ENCODE measurements at places on chromosomes 5 and 9.

DNA sequence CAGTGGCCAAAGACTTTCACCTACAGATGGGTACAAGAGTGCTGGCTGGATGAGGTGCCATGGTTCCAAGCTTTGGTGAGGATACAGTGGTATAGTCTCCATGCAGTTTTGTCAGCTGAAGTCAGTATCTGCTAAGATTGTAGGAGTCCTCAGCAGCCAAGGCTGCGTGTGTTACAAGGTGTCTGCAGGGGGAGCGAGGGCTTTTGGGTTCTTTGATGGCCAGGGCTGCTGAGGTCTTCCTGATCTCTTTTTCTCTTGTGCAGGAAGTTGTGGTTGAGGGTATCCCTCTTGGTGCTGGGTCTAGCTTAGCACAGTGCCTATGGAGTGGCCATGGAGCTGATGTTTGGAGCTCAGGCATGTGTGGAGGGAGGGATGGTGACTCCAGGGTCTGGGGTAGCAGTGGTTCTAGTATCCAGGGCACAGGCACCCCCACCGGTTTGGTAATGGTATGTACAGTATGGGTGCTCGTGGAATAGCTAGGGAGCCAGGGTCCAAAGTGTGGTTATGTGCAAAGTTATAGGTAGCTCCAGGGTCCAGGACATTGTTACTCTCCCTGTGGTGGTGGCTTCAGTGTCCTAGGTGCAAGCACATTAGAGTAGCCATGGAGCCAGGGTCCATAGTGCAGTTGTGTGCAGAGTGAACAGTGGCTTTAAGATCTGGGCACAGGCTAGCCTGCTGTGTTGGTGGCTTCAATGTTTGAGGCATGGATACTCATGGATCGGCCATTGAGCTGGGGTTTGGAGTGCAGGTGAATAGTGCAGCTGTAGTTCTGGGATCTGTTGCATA, 36.7 kb downstream of the CNTLN start:
- DNase-seq = no peak

DNA sequence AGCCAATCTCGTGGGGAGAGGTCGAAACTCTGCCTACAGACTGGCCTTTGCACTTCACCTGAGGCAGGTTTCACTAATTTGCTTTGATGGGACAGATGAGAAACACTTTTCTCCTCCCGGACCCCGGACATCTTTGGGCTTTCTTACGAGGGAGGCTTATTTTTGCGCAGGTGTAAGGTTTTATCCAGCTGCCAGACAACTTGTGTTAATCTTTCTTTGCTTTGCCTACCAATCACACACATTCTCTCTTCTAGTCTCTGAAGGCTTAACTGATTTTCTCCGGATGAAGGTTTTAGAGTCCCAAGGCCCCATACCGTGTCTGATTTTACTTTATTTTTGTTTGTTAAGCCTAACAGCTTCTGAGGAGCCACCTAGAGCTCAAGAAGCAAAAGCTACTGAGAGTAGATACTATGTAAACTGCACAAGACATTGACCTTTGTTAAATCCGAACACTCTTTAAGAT, 436 bp upstream of the EMB start:
- DNase-seq = no peak

DNA sequence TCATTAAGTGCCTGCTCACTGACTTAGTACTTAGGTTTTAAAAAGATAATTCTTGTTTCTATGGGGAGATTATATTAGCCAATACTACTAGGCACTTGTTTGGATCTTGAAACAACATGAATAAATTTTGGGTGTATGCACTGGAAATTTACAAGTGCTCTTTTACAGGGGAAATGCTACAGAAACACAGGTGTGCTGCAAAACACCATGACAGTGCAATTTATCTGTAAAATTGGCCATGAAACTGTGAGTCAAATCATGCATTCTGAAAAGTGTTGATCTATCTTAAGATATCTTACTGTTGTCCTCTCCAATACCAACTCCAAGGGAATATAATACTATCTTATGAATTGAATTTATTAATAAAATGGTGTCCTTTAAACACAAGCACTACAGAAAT, 12.1 kb upstream of the PCDHB1 start:
- DNase-seq = no peak

GRCh38 chr5:158915216-158915615, 184.5 kb downstream of the EBF1 start:
- DNase-seq = no peak

- DNase-seq = no peak
Observed at GRCh38 chr9:129574911-129575585, 45.9 kb downstream of the C9orf50 start.

DNA sequence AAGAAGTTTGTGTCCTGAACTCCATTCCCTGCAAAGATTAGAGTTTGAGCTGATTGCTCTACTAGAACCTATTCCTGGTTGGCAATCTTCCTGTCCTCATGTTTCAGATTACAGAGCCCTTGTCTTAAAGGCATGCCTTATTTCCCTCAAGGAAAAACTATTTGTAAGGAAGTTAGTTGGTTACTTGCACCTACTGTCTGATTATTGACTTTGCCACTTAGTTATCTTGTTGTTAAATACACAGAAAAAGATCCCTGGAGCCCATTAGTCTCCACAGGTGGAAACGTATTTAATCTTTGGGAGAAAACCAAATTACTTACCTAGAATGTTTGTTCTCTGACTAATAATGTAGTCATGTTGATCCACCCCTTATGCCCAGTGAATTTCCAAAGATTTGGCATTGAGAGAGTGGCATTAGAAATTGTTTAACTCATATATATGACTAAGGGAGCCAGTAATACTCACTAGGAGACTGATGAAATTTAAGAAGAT, 132.3 kb upstream of the ELL2 start:
- DNase-seq = no peak

- DNase-seq = no peak
Observed at GRCh38 chr9:114282507-114282906, 40.4 kb upstream of the ORM1 start.

DNA sequence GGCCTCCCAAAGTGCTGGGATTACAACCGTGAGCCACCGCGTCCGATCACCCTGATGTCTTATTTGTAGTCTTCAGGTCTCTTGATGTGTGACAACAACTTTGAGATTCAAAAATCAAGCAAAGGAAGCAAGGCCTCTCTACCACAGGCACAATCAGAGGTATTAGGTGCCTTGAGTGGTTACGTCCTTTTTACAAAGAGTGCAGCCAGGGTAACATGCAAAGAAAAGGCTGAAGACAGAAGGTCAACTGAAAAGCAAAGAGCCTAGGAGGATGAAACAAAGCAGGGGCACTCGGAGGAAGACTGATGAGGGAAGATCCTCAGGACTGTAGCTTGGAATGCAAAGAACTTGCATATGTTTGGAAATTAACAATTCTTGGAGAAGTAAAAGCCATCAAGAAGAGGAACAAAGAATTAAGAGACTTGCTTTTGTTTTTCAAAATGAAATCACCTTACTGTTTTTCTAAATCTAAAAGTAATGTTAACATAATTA, 362.1 kb downstream of the EBF1 start:
- DNase-seq = no peak

GRCh38 chr5:139692148-139692547, 44.0 kb downstream of the CXXC5 start:
- no peak for DNase-seq

- no peak for DNase-seq
Observed at GRCh38 chr5:119218830-119219782, 136.7 kb upstream of the TNFAIP8 start.

DNA sequence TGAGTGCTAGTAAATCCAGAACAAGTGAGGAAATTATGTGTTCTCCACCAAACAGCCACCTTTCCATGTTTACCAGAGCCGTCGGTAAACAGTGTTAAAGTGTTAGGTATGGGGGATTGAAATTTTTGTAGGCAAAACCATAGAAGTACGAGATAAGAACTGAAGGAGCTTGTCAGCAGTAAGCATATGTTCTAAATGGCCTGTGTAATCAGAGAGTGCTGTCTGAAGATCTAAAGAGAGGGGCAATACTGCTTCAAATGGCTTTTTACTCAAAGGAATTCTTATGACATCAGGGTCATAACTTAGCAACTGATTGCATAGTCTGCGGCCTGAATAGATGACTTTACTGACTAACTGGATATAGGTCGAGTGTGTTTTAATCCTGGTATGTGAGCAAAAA, 13.4 kb upstream of the TEX10 start:
- no peak for DNase-seq
